ENCODE measurements at places on chromosomes 16 and 17. TPM values are rescaled to one million over a fixed set of nuclear protein-coding genes. Genes with fewer than 3 reads are reported as not detected.

MPP3 gene
- total RNA-seq, result 6.9 TPM

PRR35 gene
- not detected for total RNA-seq

DNAH3 gene
- total RNA-seq, result not detected

SLC16A13 gene
- 0.26 TPM for total RNA-seq

TP53TG3 gene
- not detected for total RNA-seq

MIF4GD gene
- 5.6 TPM for total RNA-seq

RAP1GAP2 gene
- total RNA-seq, result 0.33 TPM

GDPD3 gene
- 1.0 TPM for total RNA-seq

ZFP3 gene
- 3.1 TPM for total RNA-seq

CDYL2 gene
- total RNA-seq, result 2.1 TPM

C17orf107 gene
- total RNA-seq, result 1.8 TPM

HOXB4 gene
- total RNA-seq, result 8.9 TPM

OTOP3 gene
- not detected for total RNA-seq

CNTNAP1 gene
- total RNA-seq, result 40.1 TPM

CMTM1 gene
- 1.5 TPM for total RNA-seq

INCA1 gene
- total RNA-seq, result 0.33 TPM

CDH3 gene
- not detected for total RNA-seq

ITGAX gene
- under 0.01 TPM for total RNA-seq

CTRB1 gene
- not detected for total RNA-seq

TMEM107 gene
- 15.4 TPM for total RNA-seq

COL1A1 gene
- total RNA-seq, result 577 TPM

RAB40C gene
- total RNA-seq, result 9.8 TPM

ESRP2 gene
- total RNA-seq, result 0.17 TPM

SPNS3 gene
- not detected for total RNA-seq

GSDMA gene
- total RNA-seq, result not detected

NLRC5 gene
- 23.6 TPM for total RNA-seq

All from fibroblast of lung (primary cell).